NCI-H1105 (cell line): ENCODE measurements at places on chromosomes 3 and 15.

GRCh38 chr3:197468866-197469382 is 86.8 kb downstream of the BDH1 start:
- DNase-seq = no peak

- DNase-seq = no peak
Observed at GRCh38 chr15:42182961-42183360, 25.1 kb downstream of the VPS39 start.

GRCh38 chr15:51621936-51622603 is 501 bp downstream of the DMXL2 start:
- no peak for DNase-seq

DNA sequence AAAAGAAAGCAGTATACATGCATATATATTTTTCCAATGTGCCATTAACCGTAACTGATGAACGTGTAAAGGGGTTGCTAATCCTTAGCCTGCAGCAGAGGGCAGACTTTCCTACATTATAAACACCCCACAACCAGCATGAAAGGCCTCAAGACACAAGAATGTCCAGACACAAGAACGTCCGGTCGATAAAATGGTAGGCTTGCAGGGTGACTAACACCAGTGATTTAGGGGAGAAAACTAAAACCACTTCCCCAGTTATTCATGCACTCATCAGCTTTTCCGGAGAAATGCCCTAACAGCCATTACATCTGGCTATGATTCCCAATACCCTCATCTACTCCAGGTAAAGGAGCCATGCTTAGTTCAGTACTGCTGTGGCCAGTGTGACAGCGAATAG is 57.4 kb downstream of the LRTM1 start:
- DNase-seq = no peak
